EL (cell line): ENCODE measurements at places on chromosomes 16 and 17.
A peak's percentile ranks its signal among the peaks of the same experiment; 100 is the strongest.

GRCh38 chr17:39551879-39552278 is 55.8 kb downstream of the NEUROD2 start:
- peak; percentile 29 for DNase-seq

DNA sequence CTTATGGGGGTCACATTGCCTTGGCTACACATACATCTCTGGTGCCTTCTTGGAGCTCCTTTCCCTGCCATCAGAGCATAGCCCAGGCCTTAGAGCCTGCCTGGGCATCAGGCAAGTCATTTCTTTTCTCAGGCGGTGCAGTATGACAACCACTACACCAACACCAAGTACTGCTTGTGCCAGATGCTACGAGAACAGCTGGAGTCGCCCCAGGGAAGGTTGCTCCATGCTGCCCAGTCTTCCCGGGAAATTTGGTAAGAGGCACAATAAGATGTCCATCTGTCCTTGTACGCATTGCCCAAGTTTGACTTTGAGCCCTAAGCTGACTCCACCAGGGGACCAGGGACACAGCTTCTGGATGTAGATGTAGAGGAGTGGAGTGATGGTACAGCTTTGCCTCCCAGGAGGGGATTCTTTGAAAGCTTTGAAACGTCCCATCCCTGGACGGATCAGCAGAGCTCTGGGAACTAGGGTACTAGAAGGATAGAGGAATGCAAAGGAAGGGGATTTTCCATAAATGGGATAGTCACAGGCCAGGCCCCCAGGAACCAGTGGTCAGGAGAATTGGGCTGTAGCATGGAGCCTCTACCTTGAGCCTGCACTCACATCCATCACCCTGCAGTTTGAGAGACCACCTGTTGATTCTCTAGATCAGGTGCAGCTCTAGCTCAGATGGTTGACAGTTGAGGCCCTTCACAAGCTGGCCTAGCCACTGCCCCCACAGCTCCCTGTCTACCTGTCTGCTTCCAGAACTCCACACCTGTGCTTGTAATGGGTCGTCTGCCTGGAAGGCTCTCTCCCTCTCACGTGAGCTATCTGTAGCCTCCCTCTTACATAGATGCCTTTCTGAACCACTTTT is 11.0 kb upstream of the NFATC3 start:
- DNase-seq, result no peak

- no peak for DNase-seq
Measured at GRCh38 chr16:29834079-29834478, 13.8 kb downstream of the MVP start.

DNA sequence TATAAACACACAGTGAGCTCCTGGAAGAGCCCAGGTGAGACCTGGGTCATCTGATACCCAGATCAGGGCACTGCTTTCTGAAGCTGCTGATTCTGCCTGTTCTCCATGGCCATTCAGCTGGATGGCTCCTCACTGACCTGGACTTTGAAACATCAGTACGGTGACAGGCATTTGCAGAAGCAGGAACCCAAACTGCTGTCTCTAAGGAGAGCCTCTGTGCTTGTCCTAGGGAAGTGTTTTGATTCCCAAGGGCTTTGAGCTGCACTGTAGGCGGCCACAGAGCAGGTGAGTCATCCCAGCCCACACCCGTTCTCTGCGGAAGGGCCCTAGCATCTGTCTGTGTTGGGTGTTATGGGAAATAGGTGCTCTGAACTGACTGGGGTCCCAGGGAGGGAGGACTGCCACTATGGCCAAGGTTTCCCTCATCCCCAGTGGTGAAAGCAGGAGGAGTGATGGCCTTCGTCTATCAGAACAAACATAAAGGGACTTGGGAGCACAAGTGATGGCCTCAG is 60.7 kb upstream of the ADCY9 start:
- peak; percentile 71 for DNase-seq

GRCh38 chr16:66858740-66859396 is 14.7 kb downstream of the CA7 start:
- DNase-seq, result peak; percentile 70

GRCh38 chr17:56891751-56892150 is 22.1 kb downstream of the TRIM25 start:
- no peak for DNase-seq

- no peak for DNase-seq
Measured at GRCh38 chr17:57670769-57671569, 74.1 kb downstream of the CCDC182 start.

- peak; percentile 23 for DNase-seq
Measured at GRCh38 chr16:66335704-66336329, 30.7 kb upstream of the CDH5 start.

DNA sequence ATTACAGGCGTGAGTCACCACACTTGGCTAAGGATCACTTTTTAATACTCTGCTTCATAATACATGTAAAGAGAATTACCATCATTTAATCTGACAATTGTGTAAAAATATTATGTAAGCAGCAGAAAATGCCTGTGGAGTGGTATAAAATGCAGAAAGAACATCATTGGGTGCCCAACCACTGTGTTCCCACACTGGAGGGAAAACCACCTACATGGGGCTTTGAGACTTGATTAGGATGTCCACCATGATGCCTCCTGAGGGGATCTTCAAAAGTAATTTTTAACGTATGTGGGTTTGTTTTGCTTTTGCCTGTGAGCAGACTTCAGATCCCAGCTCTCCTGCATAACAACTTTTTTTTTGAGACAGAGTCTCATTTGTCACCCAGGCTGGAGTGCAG is 18.8 kb downstream of the CFAP97D1 start:
- no peak for DNase-seq

- DNase-seq, result no peak
Measured at GRCh38 chr17:75823257-75824041, 20.8 kb downstream of the UNC13D start.

DNA sequence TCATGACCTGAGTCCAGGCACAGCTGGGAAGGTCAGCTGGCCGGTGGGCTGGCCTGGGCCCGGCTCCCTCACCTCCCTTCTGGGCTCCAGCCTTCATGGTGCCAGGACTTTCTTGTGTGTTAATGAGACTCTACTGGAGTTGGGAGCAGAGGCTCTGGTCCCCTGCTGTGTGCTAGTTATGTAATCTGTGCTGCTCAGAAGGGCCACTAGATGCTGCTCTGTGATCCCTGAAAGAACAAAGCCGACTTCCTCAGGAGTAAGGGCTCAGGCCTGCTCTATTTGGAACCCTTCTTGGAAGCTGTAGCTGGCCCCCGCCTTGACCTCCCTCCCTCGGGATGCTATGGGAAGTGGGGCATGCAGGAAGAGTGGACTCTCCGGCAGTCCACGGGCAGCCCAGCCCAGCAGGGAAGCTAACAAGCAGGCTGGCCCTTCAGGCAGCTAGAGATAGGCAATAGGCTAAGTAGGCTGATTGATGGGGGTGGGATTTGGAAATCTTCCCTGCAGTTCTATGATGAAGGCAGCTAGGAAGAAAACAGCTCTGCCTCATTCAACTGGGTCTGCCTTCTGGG is 3.3 kb upstream of the CDK5R1 start:
- DNase-seq, result peak; percentile 70

DNA sequence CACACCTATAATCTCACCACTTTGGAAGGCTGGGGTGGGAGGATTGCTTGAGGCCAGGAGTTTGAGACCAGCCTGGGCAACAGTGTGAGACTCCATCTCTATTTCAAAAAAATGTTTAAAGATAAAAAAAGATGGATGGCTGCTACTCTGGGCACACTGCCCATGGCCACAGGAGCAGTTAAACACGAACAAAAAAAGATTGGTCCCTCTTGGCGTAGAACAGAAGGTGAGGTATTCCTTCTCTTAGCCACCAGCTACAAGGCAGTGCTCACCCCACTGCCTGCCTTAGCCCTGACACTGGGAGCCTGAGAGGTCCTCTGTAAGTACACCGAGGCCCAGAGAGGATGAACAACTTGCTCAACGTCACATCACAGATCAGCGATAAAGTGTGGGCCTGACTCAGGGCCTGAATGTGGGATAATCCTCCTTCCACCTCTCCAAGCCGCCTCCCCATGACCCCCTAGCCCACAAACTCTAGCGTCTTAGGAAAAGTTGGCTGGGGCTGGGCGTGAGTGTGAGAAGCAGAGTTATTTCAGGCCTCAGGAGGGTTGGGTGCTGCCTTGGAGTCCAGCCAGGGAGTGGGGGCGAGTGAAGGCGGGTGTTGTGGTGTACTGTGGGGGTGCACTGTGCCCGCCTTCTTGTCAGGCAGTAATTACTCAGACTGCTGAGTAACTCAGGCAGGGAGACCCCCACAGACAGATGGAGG is 2.3 kb upstream of the DPH1 start:
- DNase-seq, result no peak

DNA sequence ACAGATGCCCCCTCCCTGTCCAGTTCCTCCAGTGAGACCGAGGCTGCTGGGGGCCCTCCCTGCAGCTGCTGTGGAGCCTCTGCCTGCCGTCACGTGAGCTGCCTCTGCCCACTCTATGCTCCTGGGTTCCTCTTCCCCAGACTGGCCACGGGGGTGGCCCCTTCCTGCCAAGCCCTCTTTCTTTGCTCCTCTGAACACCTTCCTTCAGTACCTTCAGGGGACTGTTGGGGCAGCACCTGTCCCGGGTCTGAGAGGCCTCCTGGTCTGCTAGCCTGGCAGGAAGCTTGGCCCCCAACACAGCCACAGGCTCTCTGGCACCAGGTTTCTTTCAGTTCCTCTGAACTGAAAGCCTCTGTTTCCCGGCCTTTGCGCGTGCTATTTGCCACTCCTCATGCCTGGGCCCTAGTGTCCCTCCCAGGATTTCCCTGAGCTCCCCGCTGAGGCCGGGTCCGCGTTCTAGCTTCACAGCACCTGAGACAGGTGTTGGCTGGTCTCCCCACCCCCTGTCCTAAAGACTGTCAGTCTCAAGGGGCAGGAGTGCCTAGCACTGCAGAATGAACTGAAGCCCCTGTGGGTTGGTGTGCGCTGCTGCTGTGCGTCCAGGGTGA is 6.6 kb upstream of the ATP6V0C start:
- DNase-seq, result no peak

DNA sequence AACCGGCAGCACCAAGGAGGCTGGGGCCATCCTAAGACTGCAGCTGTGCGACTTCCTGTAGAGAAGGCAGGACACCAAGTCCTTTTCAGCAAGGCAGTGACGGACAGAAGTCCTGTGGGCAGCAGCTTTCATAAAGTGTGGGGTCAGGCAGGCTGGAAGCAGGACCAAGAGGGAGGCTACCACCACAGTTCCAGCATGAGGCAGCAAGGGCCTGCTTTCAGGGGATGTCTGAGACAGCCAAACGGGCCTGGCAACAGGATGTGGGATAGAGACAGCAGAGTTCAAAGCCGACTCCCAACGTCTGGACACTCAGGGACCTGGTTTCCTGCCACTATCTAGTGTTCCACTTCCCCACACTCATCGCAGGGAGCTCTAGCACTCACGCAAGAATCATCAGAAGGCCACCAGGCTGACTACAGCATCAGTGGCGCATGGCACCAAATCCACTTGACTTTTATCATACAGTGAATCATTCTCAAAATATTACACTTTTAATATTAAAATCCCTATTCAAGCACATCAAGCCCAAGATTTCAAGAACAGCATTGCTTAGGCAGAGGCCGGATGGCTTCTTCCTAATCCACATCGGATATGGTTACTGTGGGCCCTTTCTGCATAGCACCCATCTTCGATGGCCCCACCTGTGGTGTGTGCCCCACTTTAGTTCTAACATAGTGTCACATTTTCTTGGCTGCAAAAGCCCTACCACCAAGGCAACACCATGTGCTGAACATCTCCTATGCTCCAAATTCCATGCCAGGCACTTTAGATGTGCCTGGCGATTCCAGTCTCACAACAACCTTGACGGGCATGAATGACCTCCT is 5.2 kb downstream of the USP7 start:
- DNase-seq, result peak; percentile 86

DNA sequence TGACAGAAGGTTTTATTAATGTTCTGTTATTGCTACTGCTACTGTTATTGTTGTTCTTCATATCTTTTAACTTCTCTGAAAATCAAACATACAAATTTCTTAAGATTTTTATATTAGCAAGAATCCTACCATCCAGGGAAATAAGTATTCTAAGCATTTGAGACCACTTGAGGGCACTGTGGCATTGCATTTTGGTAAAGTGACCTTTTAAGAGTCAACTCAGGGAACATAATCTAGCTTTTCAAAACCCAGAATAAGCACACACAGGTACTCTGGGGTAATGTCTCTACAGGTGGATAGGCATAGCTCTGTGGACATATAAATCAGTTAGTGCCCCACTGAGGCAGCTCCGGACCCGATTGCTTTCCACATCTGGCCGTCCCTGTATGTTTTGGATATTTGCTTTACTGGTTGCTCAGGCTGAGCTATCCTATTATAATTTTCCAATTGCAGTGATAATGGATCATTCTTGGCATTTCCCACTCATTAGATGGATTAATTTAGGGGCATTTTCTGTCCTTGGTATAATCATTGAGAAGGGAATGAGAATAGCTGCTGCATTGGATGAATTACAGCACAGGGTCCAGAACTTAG is 1425.1 kb upstream of the CDH8 start:
- peak; percentile 1 for DNase-seq

DNA sequence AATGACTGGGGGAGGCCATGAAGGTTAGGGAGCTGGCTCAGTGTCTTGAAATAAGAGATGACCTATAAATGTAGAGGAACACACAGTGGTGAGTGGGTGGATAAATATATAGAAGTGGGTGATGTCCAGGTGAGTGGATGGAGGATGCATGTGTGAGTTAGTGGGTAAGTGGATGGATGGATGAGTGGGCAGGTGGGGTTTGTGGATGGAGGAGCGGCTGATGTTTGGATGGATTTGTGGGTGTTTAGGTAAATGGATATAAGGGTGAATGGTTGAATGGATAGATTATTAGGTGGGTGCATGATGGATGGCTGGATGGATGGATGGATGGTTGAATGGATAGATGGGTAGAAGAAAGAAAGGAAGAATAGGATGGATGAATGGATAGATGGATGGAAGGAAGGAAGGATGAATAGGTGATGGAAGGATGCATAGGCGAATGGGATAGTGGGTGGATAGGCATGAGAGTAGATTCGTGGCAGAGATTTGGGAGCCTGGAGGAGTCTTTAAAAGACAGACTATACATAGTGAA is 19.1 kb upstream of the TAC4 start:
- no peak for DNase-seq

- no peak for DNase-seq
Measured at GRCh38 chr17:32828822-32829221, 48.1 kb downstream of the MYO1D start.

DNA sequence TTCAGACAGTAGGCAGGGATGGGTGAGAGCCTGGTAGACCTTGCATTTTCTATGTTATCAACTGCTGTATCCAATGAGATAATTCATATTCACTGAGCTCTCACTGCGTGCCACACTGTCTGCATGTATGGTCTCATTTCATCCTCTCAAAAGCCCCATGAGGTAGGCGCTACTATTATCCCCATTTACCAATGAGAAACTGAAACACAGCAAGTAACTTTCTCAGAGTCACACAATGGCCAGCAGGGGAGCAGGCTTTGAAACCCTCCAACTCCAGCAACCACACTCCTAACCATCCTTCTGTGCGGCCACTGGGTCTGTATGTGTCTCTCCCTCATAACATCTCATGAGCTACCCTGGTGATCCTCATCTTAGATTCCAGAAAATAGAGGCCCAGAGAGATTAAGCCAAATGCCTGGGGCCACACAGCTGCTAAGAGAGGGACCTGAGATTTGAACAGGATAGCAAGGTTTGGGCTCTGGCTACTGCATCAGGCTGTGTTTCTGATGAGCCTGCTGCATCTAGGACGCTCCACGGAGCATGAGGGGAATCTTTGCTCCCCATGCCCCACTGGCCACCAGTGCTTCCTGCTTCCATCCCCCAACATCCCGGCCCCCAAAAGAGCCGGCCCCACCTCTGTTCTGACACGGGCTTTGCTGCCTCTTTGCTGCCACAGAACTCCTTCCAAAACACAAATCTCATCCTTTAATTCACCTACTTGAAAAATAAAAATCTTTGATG is 3.2 kb downstream of the CCR7 start:
- DNase-seq, result no peak
